Left lobe of liver (tissue), 2 donors: ENCODE measurements at places on chromosomes 6 and 20.

- DNase-seq, result no peak
These were observed 370.3 kb downstream of the CD109 start for GRCh38 chr6:74066168-74066871.

DNA sequence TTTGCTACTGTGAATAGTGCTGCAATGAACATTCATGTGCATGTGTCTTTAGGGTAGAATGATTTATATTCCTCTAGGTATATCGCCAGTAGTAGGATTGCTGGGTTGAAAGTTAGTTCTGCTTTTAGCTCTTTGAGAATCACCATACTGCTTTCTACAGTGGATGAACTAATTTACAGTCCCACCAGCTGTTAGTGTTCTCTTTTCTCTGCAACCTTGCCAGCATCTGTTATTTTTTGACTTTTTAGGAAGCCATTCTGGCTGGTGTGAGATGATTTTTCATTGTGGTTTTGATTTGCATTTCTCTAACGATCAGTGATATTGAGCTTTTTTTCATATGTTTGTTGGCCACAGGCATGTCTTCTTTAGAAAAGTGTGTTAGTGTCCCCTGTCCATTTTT, 40.0 kb downstream of the PLG start:
- DNase-seq, result no peak

GRCh38 chr6:134235937-134236751, 81.8 kb downstream of the SGK1 start:
- DNase-seq, result no peak

- DNase-seq, result no peak
These were observed 1.9 kb upstream of the ELOVL4 start for GRCh38 chr6:79949233-79949632.

- DNase-seq, result no peak
These were observed 391.1 kb upstream of the HSF2 start for GRCh38 chr6:122008101-122008999.

GRCh38 chr6:20464041-20464440, 62.4 kb downstream of the E2F3 start:
- no peak for DNase-seq

DNA sequence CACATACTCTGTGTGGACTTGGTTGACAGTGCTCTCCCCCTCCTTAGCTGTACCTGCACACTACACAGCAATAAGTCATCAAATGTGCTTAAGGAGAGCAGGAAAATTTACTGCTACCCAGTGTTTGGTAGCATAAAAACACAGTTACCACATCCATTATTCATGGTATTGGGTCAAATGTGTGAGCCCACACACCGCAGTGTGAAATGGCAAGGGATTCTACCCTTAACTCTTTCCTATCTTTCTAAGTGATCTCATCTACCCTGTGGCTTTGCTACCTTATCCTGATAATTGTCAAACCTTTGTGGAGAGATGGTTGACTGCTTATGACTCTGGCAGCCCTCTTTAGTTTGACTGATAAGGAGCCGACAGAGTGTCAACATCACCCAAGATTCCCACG, 47.6 kb downstream of the STX11 start:
- no peak for DNase-seq

- DNase-seq, result no peak
These were observed 417.0 kb upstream of the JAG1 start for GRCh38 chr20:11090751-11091150.

- peak; percentile 66 for DNase-seq
These were observed 833 bp downstream of the RAB5IF start for GRCh38 chr20:36606158-36607066.

DNA sequence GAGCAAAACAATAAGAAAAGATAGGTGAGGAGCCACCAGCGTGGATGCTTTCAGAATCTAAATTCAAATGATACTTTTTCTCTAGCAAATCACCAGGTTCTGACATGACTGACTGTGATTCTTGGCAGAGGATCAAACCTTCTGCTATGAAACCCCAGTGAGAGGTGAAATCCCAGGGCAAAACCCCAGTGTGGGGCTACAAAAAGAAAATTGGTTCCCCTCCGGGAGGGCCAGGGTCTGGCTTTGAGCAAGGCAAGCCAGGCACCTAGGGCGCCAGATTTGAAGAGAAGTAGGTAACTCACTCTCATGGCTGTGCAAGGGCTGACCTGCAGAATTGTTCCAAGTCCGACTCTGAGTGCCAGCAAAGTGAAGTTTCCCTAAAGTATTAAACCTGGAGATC, 20.2 kb upstream of the RALGAPA2 start:
- no peak for DNase-seq
